ENCODE measurements at places on chromosomes 11 and 22. TPM values are rescaled to one million over a fixed set of nuclear protein-coding genes. Genes with fewer than 3 reads are reported as not detected.

SMTNL1 gene
- total RNA-seq = not detected

DNA sequence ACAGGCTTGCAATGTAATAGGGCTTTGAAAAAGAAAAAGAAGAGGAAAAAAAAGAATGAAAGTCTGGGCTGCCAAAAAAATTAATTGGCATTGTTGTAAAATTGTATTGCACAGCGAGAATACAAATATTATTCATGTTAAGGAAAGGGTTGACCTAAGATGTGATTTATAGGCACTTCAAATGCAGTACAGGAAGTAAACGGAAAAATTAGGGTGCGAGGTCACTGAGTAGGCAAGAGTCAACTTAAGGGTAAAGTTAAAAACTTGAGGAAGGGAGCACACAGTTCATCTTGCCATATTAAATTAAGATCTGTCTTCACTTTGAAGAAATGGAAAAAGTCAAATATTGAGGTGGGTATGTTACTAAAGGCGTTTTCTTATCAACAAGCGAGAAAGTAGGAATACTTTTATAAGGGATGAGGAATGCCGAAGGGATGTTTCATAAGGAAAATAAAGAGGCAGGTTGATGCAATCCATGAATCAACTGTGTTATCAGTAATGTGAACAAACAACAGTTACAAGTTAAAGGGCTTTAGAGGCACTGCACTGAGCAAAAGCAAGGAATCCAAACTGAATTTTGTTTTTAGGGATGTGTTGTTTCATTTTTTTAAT lies 123.0 kb downstream of the WT1 start:
- DNase-seq = no peak

DNA sequence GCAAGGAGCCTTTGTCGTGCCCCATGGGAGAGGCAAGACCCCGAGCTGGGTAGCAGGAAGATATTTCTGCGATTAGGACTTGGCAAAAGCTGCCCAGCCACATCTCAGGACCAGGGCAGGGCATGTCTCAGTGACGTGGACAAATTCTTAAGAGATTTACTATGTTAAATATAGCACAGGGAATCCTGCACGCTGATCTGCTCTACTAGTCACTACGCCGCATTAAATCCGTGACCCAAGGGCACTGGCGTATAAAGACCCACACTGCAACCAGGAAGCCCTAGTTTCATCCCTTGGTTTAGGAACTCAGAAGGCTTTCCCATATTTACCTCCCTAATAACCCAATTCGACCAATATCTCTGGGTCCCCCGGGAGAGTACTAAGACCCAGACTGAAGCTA lies 35.1 kb downstream of the AP1B1 start:
- no peak for DNase-seq

GSTT4 gene
- total RNA-seq = not detected
